ENCODE measurements at places on chromosomes 5 and 9.

DNA sequence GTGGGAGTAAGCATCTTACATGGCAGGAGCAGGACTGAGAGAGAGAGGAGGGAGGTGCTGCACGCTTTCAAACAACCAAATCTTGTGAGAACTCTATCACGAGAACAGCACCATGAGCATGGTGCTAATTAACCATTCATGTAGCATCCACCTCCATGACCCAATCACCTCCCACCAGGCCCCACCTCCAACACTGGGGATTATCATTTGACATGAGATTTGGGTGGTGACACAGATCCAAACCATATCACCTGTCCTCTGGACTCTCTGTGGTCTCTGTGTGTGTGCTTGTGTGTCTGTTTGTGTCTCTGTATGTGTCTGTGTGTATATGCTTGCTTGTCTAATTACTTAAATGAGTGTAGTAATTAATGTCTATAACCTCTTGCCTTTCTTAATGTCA is 31.1 kb downstream of the SEC61B start:
- DNase-seq = no peak

DNA sequence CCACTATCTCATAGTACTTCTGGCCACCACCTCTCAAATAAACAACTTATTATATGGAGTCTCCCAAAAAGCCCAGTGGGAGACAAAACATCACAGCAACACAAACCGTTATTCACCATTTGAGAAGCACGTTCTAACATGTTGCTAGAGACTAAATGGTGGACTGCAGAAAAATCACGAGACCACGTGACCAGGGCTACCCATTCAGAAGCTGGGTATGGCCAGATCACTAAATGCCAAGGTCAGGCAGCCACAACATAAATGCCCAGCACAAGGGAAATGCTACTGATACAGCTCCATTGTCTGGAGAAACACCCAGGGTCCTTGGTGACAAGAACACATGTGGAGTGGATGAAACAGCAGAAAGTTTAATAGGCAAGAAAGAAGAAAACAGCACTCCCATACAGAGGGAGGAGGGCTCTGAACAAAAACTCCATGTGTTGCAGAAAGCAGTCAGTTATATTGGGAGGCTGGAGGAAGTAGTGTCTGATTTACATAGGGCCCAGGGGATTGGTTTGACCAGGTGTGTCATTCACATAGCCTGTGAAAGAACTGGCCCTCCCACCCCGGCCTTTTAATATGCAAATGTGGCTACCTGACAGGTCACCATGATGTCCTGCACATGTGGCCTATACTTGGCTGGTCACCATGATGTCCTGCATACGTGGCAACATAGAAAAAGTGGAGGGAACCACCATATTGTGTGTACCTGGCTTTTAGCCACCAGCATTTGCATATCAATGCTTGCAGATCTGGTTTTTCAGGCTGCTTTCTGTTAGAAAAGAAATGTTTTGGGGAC is 97.2 kb downstream of the TRIM36 start:
- no peak for DNase-seq

GRCh38 chr5:91188755-91189154 is 194.4 kb downstream of the ARRDC3 start:
- DNase-seq = no peak

GRCh38 chr5:38789777-38790176 is 56.0 kb upstream of the OSMR start:
- no peak for DNase-seq

DNA sequence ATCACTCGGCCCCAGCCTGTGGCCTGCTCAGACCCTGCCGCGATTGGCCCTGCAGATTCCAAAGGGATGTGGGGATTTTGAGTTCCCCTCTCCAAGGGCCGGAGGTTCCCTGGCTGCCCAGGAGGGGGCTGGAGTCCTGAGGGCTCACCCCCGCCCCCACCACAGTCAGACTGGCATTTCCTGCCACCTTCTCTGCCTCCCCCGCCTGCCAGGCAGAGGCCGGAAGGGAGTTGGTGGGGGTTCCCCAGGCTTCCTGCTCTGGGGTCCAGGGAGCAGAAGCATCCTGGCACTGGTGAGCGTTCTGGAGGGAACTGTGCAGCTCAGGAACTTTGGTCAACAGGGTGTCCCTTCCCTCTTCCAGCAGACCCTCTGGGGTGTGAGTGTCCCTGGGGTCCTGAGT is 70.6 kb downstream of the RXRA start:
- DNase-seq = no peak

GRCh38 chr5:68805444-68805843 is 288.4 kb upstream of the SLC30A5 start:
- no peak for DNase-seq

DNA sequence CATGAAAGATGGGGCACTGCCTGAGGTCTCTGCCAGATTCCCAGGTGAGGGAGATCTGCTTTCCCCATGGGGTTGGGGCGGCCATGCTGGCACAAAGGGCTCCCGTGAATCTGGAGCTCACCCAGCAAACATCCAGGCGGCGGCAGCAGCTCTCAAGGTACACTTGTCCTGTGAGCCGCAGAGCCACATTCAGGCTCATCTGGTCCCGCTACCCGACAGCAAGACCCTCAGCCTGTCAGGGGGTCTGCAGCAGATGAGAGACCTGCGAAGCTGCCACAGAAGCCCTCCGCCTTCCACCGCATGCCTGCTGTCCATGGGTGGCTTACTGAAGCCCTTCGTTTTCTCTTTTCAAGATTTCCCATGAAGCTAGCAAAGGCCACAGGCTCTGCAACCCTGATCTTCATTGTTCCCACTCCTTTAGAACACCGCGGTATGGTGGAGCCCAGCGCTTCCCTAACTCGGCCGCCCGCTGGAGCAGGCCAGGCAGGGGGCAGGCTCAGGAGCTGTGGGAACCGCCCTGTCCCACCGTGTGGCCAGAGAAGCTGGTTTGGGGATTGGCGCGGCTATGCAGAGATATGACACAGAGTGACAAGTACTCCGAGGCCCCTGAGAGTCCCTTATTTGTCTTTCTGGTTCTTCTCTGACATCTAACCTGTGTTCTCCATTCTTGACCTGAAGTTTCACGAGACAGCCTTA is 8.8 kb downstream of the LRRC14B start:
- no peak for DNase-seq

- peak; percentile 95 for DNase-seq
These were observed 78.3 kb upstream of the TNFSF8 start for GRCh38 chr9:115008536-115009270.

GRCh38 chr5:84478603-84479002 is 93.9 kb upstream of the EDIL3 start:
- no peak for DNase-seq

GRCh38 chr5:176647843-176648473 is 674 bp downstream of the TSPAN17 start:
- no peak for DNase-seq

Data from fibroblast of mammary gland (primary cell).